IMR-90 (cell line): ENCODE measurements at places on chromosomes 2 and 18. TPM values are rescaled to one million over a fixed set of nuclear protein-coding genes. Genes with fewer than 3 reads are reported as not detected.

Gene CNTNAP5
- not detected in 2 replicates for total RNA-seq

GRCh38 chr2:99488539-99489062, 1.2 kb downstream of the REV1 start:
- peak; percentile 39 for DNase-seq

- peak; percentile 61 for DNase-seq
Observed at GRCh38 chr2:10717628-10718027, 3.8 kb upstream of the ATP6V1C2 start.

Gene DSG2
- total RNA-seq, result 1.7 and 2.3 TPM in 2 replicates

DNA sequence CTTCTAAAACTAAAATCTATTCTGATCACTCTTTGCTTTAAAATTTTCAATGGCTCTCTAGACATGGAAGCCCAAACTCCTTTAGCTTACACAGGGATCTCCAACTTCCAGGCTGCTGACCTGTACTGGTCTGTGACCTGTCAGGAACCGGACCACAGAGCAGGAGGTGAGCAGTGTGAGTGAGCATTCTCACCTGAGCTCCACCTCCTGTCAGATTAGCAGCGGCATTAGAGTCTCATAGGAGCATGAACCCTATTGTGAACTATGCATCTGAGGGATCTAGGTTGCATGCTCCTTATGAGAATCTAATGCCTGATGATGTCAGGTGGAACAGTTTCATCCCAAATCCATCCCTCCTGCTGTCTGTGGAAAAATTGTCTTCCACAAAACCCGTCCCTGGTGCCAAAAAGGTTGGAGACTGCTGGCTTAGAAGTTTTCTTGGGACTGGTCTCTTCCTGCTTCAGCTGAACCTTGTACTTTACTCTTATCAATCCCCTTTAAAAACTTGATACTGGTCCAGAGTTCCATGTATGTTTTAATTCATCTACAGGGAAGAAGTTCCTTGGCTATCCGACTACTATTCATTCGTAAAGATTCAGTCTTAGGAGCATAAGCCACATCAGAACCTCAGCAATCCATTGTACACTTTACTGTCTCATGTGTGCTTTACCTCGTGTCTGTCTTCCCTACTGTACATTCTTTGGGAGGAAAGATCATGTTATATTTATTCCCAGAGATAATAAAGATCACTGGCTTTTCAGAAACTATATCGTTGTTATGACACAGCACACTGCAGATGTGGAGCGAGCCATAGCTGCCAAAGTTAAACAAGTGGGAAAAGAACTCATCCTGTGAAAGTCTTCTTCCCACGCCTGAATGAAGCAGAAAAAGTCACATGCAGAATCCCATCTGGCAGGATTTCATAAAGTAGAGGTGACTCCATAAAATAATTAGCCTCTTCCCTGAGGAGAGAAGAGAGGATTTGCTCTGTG, 183.8 kb downstream of the LRATD1 start:
- no peak for DNase-seq

- DNase-seq, result no peak
Observed at GRCh38 chr2:228938629-228939028, 332.5 kb downstream of the PID1 start.

GRCh38 chr2:29332540-29332939, 217.3 kb downstream of the CLIP4 start:
- DNase-seq, result no peak

DNA sequence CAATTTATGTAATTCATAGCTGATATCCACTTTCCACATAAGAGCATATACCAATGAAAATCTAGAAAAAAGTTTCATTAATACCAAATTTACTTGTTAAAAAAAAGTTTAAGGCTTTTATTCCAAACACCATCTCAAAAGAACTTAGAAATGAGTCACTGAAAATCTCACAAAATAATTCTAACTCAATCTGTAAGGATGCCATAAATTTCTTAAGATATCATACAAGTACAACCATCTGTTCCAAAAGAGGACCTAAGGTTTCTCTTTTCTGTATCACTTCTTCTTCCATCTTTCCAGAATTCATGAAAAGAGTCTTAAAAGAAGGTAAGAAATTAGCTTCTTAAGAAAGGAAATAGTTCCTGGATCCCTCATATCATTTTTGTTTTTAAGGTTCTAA, 60.4 kb downstream of the TRIP12 start:
- peak; percentile 22 for DNase-seq

- DNase-seq, result peak; percentile 34
Observed at GRCh38 chr2:27308359-27308881, at the start of gene UCN. Gene UCN (minus strand): TSS chr2:27308445. CDS start chr2:27307895, 550 bp downstream.

Gene CCDC141
- total RNA-seq, result under 0.01 TPM in 1 of 2 replicates, not detected in the other

Gene FEZ2
- total RNA-seq, result 19.4 and 43.3 TPM in 2 replicates

DNA sequence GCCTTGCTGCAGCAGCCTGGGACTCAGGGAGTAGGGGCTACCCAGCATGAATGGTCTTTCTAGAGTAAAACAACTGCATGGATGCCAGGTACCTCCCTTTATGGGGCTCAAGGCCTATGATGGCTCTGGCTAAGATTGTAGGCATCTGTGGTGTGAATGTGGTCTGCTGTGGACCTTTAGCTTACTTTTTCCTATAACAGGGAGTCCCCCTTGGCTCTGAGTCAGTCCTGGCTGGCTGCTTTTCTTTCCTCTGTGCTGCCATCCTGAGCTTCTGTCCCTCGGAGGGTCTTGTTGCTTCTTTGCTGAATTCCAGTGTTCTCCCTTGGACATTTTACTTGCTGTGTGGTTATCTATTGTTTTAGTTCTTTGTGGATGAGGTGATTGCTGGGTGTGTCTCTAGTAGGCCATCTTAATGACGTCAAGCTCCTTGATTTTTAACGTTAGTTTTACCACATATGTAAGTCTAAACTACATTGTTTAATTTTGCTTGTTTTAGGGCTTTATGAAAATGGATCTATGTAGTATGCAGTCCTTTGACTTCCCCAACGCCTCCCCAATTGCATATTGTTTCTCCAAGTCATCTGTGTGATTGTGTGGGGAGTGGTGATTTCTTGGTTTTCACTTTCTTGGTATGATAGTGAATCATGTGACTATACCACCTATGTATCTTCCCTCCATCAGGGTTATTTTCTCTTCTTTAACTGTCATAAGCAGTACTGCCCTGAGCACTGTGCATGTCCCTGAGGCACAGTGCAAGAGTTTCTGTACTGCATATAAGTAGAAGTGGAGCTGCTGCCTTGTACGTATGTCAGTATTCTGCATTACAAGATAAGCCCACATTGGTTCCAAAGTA, 92.4 kb downstream of the NCK2 start:
- no peak for DNase-seq

GRCh38 chr2:176891105-176891504, 321.5 kb upstream of the HNRNPA3 start:
- no peak for DNase-seq

- no peak for DNase-seq
Observed at GRCh38 chr2:233503947-233504637, 62.5 kb downstream of the USP40 start.

DNA sequence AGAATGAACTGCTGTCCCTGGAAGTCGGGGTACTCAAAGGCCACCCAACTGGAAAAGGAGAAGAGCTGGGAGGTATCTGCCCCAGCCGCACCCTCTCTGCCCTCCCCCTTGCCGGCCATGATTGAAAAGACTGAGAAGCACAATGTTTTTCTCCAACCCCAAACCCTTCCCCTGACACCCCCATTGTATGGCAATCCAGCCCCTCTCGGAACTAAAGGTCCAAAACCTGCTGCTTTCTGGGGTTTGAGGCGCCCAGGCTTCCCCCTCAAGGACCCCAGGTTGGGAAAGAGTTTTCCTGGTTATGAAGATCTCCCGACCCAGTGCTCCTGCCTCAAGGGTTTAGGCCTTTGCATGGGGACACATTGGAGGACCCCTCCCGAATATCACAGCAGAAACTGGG, 1.0 kb downstream of the CRYBA2 start:
- DNase-seq, result no peak

- DNase-seq, result no peak
Observed at GRCh38 chr18:62632788-62633455, 82.4 kb upstream of the PHLPP1 start.

- no peak for DNase-seq
Observed at GRCh38 chr2:234708091-234708683, 211.3 kb upstream of the ARL4C start.

GRCh38 chr2:10400568-10400977, 47.6 kb downstream of the ODC1 start:
- no peak for DNase-seq

GRCh38 chr2:99706735-99707134, 216.9 kb upstream of the REV1 start:
- DNase-seq, result no peak

DNA sequence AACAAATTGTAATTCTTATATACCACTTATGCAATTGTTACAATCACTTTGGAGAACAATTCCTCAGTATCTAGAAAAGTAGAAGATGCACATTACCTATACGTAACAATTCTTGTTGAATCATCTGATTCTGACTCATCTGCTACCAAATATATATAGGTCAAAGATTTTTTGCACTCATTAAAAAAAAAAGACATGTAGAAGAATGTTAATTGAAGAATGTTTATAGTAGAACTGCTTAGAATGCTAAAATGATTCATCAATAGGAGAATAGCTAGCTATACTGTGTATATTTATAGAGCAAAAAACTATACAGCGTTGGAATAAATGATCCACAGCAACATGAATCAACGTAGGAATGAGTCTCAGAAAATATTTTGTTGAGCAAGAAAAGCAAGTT, 29.5 kb upstream of the STAT1 start:
- peak; percentile 76 for DNase-seq

- no peak for DNase-seq
Observed at GRCh38 chr2:217215877-217216276, 356.0 kb upstream of the TNP1 start.

GRCh38 chr18:23054553-23054952, 80.7 kb upstream of the CABLES1 start:
- no peak for DNase-seq

DNA sequence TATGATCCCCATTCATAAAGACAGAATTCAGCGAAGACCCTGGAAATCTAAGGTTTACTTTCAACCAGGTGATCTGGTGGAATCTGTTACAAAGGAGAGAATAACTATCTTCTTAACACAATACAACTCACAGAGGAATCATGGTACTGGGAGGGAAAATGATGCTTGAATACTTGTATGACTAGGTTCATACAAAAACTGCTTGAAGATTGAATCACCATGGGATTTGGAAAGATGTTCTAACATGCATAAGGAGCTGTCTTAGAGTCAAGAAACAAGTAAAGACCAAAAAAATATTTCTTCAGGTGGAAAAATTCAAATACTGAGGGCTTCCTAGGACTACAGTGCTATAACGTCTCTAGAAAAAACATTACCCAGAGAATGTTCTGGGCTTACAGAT, 32.2 kb downstream of the COL5A2 start:
- peak; percentile 62 for DNase-seq

Gene REG3A
- total RNA-seq, result not detected in 2 replicates
